Effector memory CD8-positive, alpha-beta T cell (primary cell): ENCODE measurements at places on chromosomes 4 and X.

- no peak overlapping the region for H3K4me3 ChIP-seq
- peaks cover 29% of the 10 kb centered on the region for H3K27me3 ChIP-seq
- DNase-seq, result no peak
- no peak overlapping the region for H3K27ac ChIP-seq
Observed at GRCh38 chrX:119982145-119982544, 38.6 kb upstream of the NKAP start.

DNA sequence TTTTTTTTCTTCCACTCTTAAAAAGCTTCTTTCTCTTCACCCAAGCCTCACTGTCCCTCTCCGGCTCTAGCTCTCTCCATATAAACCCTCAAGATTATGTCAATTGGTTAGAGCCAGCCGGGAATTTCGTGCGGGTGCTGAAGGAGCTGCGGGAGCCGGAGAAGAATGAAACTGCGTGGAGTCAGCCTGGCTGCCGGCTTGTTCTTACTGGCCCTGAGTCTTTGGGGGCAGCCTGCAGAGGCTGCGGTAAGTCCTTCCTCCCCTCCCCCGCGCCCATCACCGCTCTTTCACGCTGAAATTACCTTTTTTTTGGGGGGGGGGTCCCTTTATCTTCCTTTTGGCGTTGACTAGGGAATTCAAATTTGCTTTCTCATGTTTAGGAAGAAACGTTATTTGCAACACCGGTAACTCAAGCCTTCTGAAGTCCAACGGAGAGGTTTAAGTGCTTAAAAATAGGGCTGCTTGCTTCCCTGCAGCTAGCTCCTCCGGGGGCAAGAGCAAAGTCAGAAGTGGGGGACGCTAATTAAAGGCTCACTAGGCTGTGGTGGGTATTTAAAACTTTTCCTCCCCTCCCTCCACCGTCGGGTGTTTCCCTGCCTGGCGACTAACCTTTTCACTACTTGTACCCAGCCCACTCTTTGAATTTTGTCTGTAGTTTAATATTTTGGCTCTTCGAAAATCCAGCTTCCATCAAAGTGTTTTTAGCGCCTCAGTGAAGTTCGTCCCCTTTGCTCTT, 491 bp downstream of the COL4A5 start:
- H3K4me1 ChIP-seq, result peaks cover 4% of the 10 kb centered on the region
- peaks cover 5% of the 10 kb centered on the region for H3K27me3 ChIP-seq
- H3K36me3 ChIP-seq, result no peaks in the 10 kb centered on the region
- no peak overlapping the region for H3K27ac ChIP-seq
- DNase-seq, result no peak

- H3K36me3 ChIP-seq, result no peaks in the 10 kb centered on the region
- H3K4me1 ChIP-seq, result no peaks in the 10 kb centered on the region
- DNase-seq, result no peak
- peaks cover 12% of the 10 kb centered on the region for H3K27me3 ChIP-seq
- no peak overlapping the region for H3K27ac ChIP-seq
Observed at GRCh38 chr4:153074936-153075630, 129.2 kb upstream of the TRIM2 start.

GRCh38 chr4:183158062-183158461, 59.0 kb downstream of the WWC2 start:
- no peak overlapping the region for H3K27ac ChIP-seq
- no peak for DNase-seq
- H3K27me3 ChIP-seq, result no peaks in the 10 kb centered on the region
